ENCODE measurements at places on chromosomes 5 and 9.

DNA sequence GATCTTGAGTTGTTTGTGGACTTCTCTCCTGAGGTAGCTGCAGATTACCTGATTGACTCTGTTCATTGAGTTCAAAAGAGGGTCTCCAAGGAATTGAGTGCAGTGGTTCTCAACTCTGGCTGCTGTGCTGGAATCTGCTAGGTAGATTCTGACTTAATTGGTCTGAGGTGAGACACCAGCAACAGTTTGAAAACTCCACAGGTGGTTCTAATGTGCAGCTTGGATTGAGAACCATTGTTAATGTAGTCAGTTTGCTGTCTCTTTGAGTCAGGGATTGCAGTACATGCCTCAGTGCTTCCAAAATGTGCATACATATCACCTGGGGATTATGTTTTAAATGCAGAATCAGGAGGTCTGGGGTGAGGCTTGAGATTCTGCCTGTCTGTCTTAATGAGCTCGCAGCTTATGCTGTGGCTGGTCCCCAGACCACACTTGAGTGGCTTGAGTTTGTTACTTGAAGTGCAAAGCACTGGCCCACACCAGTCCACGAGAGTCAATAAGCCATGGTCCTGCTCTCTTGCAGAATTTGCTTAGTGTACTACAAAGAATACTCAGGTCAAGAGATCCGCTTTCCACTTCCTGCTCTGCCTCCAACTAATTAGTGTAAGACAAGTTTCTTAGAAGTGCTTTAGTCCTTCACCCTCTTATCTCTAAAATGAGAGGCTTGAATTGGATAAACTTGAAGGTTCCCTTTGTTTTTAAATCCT lies 82.3 kb downstream of the ATG10 start:
- H3K27ac ChIP-seq = no peak overlapping the region
- no peak overlapping the region for H3K4me3 ChIP-seq
- H3K27me3 ChIP-seq = no peaks in the 10 kb centered on the region
- H3K4me1 ChIP-seq = peaks cover 7% of the 10 kb centered on the region
- no peak for DNase-seq

- no peak for DNase-seq
- no peak overlapping the region for H3K4me3 ChIP-seq
- no peak overlapping the region for H3K27ac ChIP-seq
- H3K27me3 ChIP-seq = peaks cover 8% of the 10 kb centered on the region
- H3K4me1 ChIP-seq = no peaks in the 10 kb centered on the region
Observed at GRCh38 chr9:89042984-89043383, 51.7 kb downstream of the S1PR3 start.

- no peak overlapping the region for H3K27ac ChIP-seq
- no peak for DNase-seq
- peaks cover 6% of the 10 kb centered on the region for H3K36me3 ChIP-seq
- H3K4me1 ChIP-seq = no peaks in the 10 kb centered on the region
- no peak overlapping the region for H3K4me3 ChIP-seq
- no peaks in the 10 kb centered on the region for H3K27me3 ChIP-seq
Observed at GRCh38 chr5:107945061-107945460, 274.3 kb upstream of the EFNA5 start.

- no peaks in the 10 kb centered on the region for H3K4me1 ChIP-seq
- H3K27me3 ChIP-seq = peaks cover 11% of the 10 kb centered on the region
- no peaks in the 10 kb centered on the region for H3K36me3 ChIP-seq
- no peak for DNase-seq
- H3K27ac ChIP-seq = no peak overlapping the region
- no peak overlapping the region for H3K4me3 ChIP-seq
Observed at GRCh38 chr5:147966829-147967228, 60.5 kb upstream of the C5orf46 start.

GRCh38 chr5:56305001-56305950 lies 72.1 kb upstream of the ANKRD55 start:
- no peaks in the 10 kb centered on the region for H3K27me3 ChIP-seq
- H3K4me1 ChIP-seq = no peaks in the 10 kb centered on the region
- H3K27ac ChIP-seq = no peak overlapping the region
- DNase-seq = no peak
- H3K4me3 ChIP-seq = no peak overlapping the region

- H3K27ac ChIP-seq = no peak overlapping the region
- H3K36me3 ChIP-seq = no peaks in the 10 kb centered on the region
- H3K4me3 ChIP-seq = no peak overlapping the region
- peaks cover 10% of the 10 kb centered on the region for H3K4me1 ChIP-seq
- DNase-seq = no peak
Observed at GRCh38 chr9:88804254-88804596, 187.0 kb upstream of the S1PR3 start.

DNA sequence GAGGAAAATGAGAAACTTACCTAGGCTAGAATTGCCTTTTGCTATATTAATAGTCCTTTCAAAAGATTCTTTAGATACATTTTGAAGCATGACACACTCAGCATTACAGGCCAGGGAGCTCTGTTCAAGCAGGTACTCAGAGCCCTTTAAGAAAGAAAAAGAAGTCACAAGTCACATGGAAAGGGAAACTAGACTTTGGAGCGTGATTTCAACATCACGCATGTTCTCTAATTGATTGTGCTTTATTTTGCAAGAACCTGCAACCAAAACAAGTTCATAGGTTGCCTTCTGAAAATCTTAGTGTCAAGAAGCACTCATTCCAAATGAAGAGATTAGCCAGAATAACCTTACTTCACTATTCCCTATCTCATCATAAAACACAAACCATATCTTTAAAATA lies 103.8 kb downstream of the MPDZ start:
- H3K4me1 ChIP-seq = no peaks in the 10 kb centered on the region
- no peaks in the 10 kb centered on the region for H3K36me3 ChIP-seq
- no peak overlapping the region for H3K4me3 ChIP-seq
- no peak overlapping the region for H3K27ac ChIP-seq
- H3K27me3 ChIP-seq = no peaks in the 10 kb centered on the region

DNA sequence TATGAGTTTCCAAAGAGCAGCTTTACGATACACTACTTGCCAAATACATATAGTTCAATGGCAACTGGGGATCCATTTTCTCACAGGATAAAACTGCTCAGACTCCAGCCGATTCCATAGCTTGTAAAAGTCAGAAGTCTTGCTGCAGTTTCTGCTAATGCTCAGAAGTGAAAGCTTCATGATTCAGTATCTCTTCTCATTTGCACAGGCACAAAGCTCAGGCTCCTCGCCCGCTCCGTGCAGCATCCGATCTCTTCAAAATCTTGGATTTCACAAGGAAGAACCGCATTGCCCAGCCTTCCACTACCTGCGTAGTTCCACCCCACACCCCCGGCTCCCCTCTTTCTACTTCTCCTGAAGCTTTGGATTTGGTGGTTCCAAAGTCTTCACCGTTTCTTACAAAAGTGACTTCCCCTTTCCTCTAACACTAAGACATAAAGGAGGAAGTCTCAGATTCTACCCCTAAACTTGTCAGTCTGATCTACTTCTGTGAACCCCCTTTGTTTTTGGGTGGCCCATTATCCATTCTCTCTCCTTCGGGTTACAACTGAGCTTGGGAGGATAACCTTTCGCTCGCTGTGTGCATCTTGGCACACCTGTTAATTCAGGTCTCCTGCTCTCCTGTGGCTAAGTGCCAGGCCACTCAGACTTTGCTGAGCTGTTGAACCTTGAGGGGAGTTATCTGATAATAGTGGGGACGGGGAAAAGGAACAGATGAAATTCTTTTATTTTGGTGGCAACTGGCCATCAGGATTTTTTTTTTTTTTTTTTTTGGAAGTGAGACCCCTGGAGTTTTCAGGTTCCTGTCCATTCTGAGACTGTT lies 194.1 kb downstream of the GNA14 start:
- H3K27me3 ChIP-seq = peaks cover 6% of the 10 kb centered on the region
- H3K4me1 ChIP-seq = peaks cover 6% of the 10 kb centered on the region
- no peaks in the 10 kb centered on the region for H3K36me3 ChIP-seq
- peak overlapping the region; percentile 84 for H3K4me3 ChIP-seq
- H3K27ac ChIP-seq = peak overlapping the region; percentile 21

GRCh38 chr5:157025093-157025698 lies 33.7 kb downstream of the HAVCR1 start:
- H3K27ac ChIP-seq = no peak overlapping the region
- peaks cover 3% of the 10 kb centered on the region for H3K27me3 ChIP-seq
- peaks cover 3% of the 10 kb centered on the region for H3K4me1 ChIP-seq
- no peak for DNase-seq
- H3K36me3 ChIP-seq = no peaks in the 10 kb centered on the region
- H3K4me3 ChIP-seq = no peak overlapping the region

DNA sequence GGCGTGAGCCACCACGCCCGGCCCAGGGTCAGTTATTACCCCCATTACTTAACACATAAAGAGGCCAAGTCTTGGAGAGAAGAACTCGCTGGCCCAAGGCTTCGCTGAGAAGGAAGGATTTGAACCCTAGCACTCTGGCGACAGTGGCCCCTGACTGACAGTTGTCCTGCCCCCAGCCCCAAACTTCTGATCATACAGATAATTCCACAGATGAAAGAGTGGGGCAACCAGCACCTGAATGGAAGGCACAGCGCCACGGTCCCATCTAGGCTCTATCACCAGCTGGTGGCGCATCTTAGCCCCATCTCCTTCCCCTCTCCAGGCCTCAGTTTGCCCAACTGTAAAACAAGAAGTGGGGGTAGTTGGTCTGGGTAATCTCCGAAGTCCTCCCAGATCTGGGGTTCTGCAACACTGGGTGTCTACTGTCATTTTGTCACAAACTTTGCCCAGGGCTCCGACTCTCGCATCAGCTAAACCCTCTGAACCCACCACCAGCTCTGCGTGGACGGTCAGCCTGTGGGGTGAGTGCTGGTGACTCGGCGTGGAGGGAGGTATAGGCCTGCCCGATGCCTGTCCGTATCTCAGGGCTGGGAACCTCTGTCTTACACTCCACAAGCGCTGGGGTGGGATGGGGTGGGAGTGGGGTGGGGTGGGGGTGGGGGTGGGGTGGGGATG lies 209.3 kb downstream of the C9orf50 start:
- H3K27me3 ChIP-seq = no peaks in the 10 kb centered on the region
- no peak overlapping the region for H3K4me3 ChIP-seq
- H3K4me1 ChIP-seq = peaks cover 14% of the 10 kb centered on the region
- H3K27ac ChIP-seq = no peak overlapping the region
- H3K36me3 ChIP-seq = no peaks in the 10 kb centered on the region

- no peak overlapping the region for H3K4me3 ChIP-seq
- H3K27me3 ChIP-seq = peaks cover 3% of the 10 kb centered on the region
Observed at GRCh38 chr9:135574331-135574730, 12.8 kb downstream of the PAEP start.

- H3K27me3 ChIP-seq = no peaks in the 10 kb centered on the region
- no peak for DNase-seq
- H3K36me3 ChIP-seq = peaks cover 37% of the 10 kb centered on the region
- H3K4me3 ChIP-seq = peak overlapping the region; percentile 59
- H3K27ac ChIP-seq = peak overlapping the region; percentile 87
Observed at GRCh38 chr5:133106761-133107572, 55.2 kb downstream of the HSPA4 start.

- no peaks in the 10 kb centered on the region for H3K4me1 ChIP-seq
- H3K27me3 ChIP-seq = no peaks in the 10 kb centered on the region
- no peak overlapping the region for H3K4me3 ChIP-seq
- no peaks in the 10 kb centered on the region for H3K36me3 ChIP-seq
- H3K27ac ChIP-seq = no peak overlapping the region
Observed at GRCh38 chr5:152995214-152995725, 495.2 kb upstream of the GRIA1 start.

DNA sequence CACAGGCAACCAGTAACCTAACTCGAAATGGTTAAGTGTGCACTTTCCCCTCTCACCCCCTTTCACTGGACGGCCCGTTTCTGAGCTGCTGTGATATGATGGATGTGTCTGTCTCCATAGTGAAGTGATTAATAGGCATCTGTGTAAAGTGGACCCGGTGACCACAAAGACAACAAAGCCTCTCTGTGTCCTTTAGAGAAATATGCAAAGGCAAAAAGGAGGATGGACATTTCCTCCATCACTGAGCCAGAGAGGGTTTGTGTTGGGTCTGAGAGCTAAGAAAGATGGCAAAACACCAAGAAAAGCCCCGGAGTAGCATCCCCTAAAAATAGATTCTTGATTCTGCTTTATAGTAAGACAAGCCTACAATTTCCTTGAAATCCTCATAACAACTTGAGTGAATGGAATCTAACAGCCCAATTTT lies 120.6 kb downstream of the SEMA6A start:
- H3K4me1 ChIP-seq = peaks cover 15% of the 10 kb centered on the region
- no peak for DNase-seq
- H3K36me3 ChIP-seq = peaks cover 11% of the 10 kb centered on the region
- no peak overlapping the region for H3K4me3 ChIP-seq
- no peaks in the 10 kb centered on the region for H3K27me3 ChIP-seq

GRCh38 chr5:143665866-143666265 lies 146.1 kb upstream of the HMHB1 start:
- H3K27ac ChIP-seq = no peak overlapping the region
- H3K36me3 ChIP-seq = no peaks in the 10 kb centered on the region
- DNase-seq = no peak

DNA sequence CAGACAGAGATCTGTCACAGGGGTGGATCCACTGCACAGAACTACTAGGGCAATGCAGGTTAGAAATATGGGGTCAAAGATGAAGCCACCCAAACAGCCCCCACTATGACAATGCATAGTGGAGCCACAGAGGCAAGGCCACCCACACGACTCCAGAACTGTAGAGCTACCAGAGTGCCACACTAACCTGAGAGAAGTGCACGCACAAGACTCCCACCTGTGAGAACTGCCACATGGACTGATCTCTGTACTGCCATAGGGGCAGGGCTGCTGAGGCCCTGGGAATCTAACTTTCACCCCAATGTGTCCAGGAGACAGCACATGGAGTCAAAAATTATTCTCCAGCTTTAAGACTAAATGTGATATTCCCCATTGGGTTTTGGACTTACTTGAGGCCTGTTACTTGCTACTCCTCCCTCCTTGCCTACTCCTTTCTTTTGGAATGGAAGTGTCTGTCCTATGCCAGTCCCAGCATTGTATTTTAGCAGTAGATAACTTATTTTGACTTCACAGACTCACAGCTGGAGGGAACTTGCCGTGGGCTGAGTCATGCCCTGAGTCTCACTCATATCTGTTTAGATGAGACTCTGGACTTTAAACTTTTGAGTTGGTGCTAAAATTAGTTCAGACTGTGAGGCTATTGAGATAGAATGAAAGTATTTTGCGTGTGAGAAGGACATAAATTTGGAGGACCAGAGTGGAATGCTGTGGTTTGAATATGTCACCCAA lies 853.3 kb downstream of the MAT2B start:
- no peaks in the 10 kb centered on the region for H3K4me1 ChIP-seq
- no peaks in the 10 kb centered on the region for H3K36me3 ChIP-seq
- no peak for DNase-seq
- no peaks in the 10 kb centered on the region for H3K27me3 ChIP-seq

- H3K4me3 ChIP-seq = peak overlapping the region; percentile 75
- no peaks in the 10 kb centered on the region for H3K27me3 ChIP-seq
- H3K27ac ChIP-seq = peak overlapping the region; percentile 89
- DNase-seq = no peak
- H3K4me1 ChIP-seq = peaks cover 85% of the 10 kb centered on the region
Observed at GRCh38 chr5:119290161-119290569, 65.7 kb upstream of the TNFAIP8 start.

DNA sequence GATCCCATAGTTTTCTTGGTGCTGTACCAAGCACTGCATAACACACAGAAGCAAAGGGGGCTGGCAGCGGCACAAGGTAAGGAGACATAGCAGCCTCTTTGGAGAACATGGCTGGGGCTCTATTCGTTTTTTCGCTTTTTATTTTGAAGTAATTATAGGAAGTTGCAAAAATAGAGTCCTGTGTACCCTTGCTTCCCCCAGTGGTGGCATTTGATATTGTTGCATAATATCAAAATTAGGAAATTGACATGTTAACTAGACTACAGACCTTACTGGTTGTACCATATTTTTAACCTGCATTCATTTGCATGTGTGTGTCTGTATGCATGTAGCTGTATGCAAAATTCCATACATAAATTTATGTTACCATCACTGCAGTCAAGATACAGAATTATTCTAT lies 6.6 kb upstream of the UBQLN1 start:
- H3K27me3 ChIP-seq = no peaks in the 10 kb centered on the region
- H3K36me3 ChIP-seq = no peaks in the 10 kb centered on the region
- no peak overlapping the region for H3K4me3 ChIP-seq
- no peak for DNase-seq
- H3K27ac ChIP-seq = no peak overlapping the region
- peaks cover 4% of the 10 kb centered on the region for H3K4me1 ChIP-seq
